ENCODE measurements at places on chromosomes 2 and 18. TPM values are rescaled to one million over a fixed set of nuclear protein-coding genes. Genes with fewer than 3 reads are reported as not detected.

PRKAG3 gene
- total RNA-seq = not detected

ELOA2 gene
- not detected for total RNA-seq

GAL3ST2 gene
- total RNA-seq = 0.15 TPM

SCTR gene
- 0.15 TPM for total RNA-seq

NT5C1B gene
- total RNA-seq = not detected

EIF2AK3 gene
- 51.6 TPM for total RNA-seq

FHL2 gene
- 49.3 TPM for total RNA-seq

NEU2 gene
- not detected for total RNA-seq

SYT4 gene
- total RNA-seq = not detected

RGPD6 gene
- 8.0 TPM for total RNA-seq

ZCCHC2 gene
- 13.3 TPM for total RNA-seq

TUBB8B gene
- not detected for total RNA-seq

TMEM169 gene
- total RNA-seq = 0.33 TPM

ANKRD12 gene
- total RNA-seq = 5.5 TPM

TYW5 gene
- total RNA-seq = 7.3 TPM

LRP2 gene
- not detected for total RNA-seq

CCNT2 gene
- total RNA-seq = 8.7 TPM

ANO7 gene
- 2.1 TPM for total RNA-seq

IKZF2 gene
- 0.38 TPM for total RNA-seq

TMEM17 gene
- 4.8 TPM for total RNA-seq

CNDP2 gene
- total RNA-seq = 90.2 TPM

CUL3 gene
- total RNA-seq = 74.7 TPM

CCDC138 gene
- total RNA-seq = 8.4 TPM

KCNG2 gene
- total RNA-seq = not detected

ALK gene
- not detected for total RNA-seq
